ENCODE measurements at places on chromosomes 7 and 10.

DNA sequence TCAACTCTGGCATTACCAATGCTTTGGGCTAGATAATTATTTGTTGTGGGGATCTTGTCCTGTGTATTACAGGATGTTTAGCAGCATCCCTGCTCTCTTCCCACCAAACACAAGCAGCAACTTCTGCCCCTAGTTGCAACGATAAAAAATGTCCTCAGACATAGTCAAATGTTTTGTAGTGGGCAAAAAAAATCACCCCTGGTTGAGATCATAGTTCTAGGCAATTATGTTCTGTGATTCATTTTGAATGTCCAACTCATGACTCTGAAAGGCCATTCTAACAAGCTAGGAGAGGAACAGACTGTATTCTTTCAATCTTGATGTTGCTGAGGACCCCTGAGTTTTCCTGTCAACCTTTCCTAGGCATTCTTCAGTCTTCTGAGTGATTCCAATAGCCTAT is 79.5 kb downstream of the RTKN2 start:
- no peak for DNase-seq

GRCh38 chr10:58773341-58773740 is 260.7 kb downstream of the BICC1 start:
- DNase-seq, result no peak

DNA sequence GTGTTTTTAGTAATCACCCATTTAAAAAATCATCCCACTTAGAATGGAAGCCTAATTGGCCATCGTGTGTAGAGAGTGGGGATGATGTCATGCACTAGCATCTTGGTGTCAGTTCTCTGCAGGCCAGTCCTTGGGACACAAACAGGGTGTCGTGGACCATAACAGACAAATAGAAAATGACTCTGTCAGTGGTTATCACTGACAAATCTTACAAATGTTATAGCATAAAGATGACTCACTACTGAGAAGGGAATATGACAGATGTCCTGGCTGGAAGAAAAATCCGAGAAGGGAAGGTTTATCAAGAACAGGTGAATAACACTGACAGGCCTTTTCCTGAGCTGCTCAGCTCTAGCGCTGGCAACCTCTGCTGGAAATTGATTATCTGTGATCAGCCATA is 10.6 kb downstream of the CABCOCO1 start:
- no peak for DNase-seq

GRCh38 chr10:59910867-59911266 is 4.5 kb upstream of the CCDC6 start:
- no peak for DNase-seq
